Thyroid gland (tissue), 4 donors: ENCODE measurements at places on chromosomes 5 and 9. TPM values are rescaled to one million over a fixed set of nuclear protein-coding genes. Genes with fewer than 3 reads are reported as not detected.

NUTM2F gene
- not detected for total RNA-seq

GRXCR2 gene
- total RNA-seq, result not detected

RNF183 gene
- not detected for total RNA-seq

KCNN2 gene
- 0.34 TPM for total RNA-seq

ST8SIA4 gene
- 3.4 TPM for total RNA-seq

LHX3 gene
- total RNA-seq, result not detected

S1PR3 gene
- total RNA-seq, result 5.7 TPM

CEMIP2 gene
- total RNA-seq, result 111 TPM

IL4 gene
- total RNA-seq, result not detected

UBE2QL1 gene
- total RNA-seq, result 2.7 TPM

CDC20B gene
- total RNA-seq, result not detected

AQP7 gene
- 1.9 TPM for total RNA-seq

GLRA1 gene
- total RNA-seq, result not detected

ADAMTS6 gene
- 1.0 TPM for total RNA-seq
